ENCODE measurements at places on chromosomes 7 and 10.
A peak's percentile ranks its signal among the peaks of the same experiment; 100 is the strongest.

GRCh38 chr7:44883961-44884620 lies 1.2 kb downstream of the PURB start:
- DNase-seq = peak; percentile 30

- no peak for DNase-seq
Observed at GRCh38 chr10:91613411-91614187, 19.3 kb downstream of the PPP1R3C start.

GRCh38 chr7:33909318-33909717 lies 4.0 kb downstream of the BMPER start:
- DNase-seq = no peak

DNA sequence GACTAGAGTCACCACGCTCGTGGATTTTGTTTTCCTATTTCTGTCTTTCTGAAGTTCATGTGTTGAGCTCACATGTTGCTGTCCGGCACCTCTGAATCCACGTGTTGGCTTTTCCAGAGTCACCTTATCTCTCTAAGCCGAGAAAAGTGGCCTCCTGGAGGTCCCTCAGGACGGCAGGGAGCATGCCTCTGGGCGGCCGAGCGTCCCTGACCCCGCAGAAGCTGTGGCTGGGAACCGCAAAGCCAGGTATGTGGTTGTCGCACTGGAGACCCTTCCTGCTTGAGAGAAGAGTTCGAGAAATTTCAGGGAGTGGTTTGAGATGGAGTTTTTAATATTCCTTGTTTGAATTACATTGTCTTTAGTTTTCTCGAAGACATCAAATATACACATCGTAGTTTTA lies 12.6 kb downstream of the IQCE start:
- no peak for DNase-seq

DNA sequence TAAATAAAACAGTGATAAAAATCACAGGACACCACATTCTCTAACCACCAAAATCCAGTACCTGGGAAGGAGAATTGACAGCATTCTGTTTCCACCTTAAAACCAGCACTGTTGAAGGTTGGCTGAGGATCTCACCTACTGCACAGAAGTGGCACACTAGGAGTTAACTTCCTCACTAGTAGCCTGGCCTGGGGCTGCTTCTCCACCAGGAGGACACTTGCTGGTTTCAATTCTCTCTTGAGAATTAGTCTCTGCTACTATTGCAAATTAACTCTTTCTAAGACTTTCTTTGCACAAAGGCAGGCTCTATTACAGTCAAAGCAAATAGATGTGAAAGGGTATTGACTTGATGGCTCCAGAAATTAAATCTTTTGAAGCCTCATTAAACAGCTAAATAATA lies 2.3 kb upstream of the CTTNBP2 start:
- DNase-seq = peak; percentile 3

DNA sequence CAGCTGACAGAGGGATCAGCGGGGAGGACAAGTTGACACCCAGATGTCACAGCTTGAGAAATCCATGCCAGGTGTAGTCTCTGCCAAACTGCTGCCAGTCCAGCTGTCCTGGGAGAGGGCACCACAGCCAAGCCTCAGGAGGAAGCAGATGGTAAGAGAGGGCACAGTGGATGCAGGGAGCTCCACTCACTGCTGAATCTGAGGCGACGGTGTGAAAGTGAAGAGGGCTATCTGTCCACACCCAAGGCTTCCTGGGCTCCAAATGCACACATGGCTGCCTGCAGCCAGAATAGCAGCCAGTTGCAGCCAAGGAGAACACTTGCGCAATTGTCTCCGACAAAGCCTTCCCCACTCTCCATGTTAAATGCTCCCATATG lies 502.4 kb downstream of the GRID1 start:
- DNase-seq = no peak

GRCh38 chr7:44378744-44379143 lies 53.4 kb upstream of the CAMK2B start:
- no peak for DNase-seq

DNA sequence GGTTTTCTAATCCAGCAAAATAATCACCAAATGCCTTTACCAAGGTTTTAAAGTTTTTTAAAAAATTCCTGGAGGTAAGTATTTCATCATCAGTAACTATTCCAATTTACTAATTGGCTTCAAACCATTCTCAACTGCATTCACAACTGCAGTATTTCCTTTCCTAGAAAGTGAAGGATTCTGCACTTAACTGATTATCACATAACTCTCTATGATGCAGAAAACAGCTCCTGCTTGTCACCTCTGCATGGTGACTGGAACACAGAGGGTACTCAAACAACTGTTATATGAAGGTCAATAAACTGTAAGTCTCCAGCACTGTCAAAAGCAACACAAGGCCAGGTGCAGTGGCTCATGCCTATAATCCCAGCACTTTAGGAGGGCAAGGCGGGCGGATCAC lies 42.6 kb downstream of the SRPK2 start:
- DNase-seq = no peak

- no peak for DNase-seq
Observed at GRCh38 chr7:573933-574381, 54.3 kb upstream of the PDGFA start.

Measured in NCI-H526 (cell line).